ENCODE measurements at places on chromosomes 13 and 19.

DNA sequence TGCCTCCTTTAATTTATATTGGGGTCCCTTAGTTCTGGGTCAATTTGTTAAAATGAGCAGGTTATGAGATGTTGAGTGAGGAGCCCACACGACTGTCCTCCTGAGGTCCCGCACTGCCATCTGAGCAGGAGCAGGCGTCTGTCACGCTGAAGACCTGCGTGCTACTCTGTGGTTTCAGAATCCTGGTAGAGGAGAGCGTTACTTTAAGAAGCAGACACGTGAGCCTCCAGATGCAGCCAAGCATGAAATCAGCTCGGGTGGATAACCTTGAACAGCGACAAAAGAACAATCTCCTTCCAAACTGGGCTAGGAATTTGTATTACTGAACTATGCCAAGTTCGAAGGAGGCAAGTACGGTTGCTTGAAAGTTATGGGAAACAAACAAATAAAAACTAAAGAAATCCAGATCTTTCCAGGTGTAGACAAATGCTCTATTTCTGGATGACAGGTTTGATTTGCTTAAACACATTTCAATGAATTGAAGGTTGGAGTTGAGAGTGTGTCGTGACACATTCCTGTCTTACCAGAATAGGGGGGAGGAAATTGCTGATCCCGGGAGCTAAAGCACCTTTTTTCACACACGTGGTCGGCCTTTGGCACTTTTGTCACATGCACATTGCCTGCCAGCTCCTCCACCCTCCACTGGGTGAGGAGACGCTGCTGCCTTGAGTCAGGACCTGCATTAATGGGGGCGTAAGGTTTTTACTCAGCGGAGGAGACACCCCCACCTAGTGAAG lies 945.5 kb upstream of the SLC10A2 start:
- no peak for DNase-seq

GRCh38 chr19:36775768-36776167 lies 3.2 kb upstream of the ZNF850 start:
- DNase-seq: no peak

DNA sequence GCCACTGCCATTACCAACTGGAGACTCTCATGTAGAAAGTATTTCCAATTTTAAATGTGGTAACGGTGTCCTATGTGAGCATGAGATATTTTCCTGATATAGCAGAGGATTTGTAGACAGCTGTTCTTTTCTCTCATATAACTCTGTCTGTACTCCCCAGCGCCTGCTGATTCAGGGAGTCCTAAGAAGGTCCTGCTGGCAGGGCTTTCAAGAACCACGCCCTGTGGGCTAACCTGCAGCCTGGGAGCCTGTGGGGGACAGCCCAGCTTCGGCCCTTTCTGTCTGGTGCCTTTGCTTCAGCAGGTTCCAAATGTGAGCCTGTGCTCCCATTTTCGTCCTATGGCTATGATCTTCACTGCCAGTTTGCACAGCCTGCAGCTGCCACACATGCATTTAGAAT lies 316.8 kb downstream of the ATP8A2 start:
- no peak for DNase-seq

DNA sequence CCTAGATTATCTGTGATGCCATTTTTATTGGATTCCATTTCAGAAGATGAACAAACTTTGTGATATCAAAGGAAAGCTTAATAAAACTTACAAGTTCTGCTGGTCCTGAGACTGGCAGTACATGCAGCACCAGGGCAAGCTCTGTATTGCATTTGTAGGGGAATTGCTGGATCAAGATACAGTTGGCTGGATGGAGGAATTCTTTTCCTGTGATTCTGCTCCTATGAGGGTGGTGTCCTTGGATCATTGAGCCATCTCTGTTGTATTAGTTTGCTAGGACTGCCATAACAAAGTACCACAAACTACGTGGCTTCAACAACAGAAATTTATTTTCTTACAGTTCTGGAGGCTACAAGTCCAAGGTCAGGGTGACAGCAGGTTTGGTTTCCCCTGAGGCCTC lies 33.9 kb upstream of the CSNK1A1L start:
- DNase-seq: no peak

DNA sequence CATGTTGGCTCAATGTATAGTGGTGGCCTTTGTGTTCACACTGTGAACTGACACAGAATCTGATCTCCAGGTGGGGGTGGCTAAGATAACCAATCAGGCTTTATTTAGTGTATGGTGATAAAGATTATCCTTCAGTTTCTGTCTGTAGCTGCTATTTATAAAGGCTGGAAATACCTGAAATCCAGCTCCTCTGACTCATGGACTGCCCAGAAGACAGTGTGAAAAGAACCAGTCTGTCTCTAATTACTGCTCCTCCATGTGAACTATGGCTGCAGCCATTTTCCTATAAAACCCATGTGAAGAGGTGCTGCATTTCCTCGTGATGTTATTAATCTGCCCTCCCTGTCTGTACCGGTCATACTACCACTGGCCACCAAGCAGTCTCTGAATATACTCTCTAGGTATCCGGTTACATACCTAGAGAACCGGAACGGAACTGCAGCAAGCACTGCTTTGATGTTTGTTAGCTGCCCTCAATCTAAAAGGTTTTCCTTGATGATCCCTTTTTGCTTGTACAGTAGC lies 238.0 kb downstream of the LHFPL6 start:
- no peak for DNase-seq

DNA sequence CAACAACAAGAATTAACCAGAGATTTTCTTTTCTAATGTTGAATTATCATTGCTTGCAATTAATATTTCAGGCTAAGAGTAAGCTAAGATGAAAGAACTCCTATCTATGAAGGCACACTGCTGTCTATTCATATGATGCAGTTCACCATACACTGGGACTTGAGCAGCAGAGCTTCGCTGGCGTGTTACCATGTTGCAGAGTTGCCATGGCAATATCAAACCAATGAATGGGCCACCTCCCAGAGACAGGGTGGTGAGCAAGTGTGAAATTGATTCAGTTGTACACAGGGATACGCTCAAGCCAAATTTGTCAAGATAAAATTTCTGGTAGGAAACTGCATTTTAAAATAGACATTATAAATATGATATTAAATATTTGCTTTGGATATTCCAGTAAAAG lies 69.3 kb upstream of the MYO16 start:
- DNase-seq: no peak

DNA sequence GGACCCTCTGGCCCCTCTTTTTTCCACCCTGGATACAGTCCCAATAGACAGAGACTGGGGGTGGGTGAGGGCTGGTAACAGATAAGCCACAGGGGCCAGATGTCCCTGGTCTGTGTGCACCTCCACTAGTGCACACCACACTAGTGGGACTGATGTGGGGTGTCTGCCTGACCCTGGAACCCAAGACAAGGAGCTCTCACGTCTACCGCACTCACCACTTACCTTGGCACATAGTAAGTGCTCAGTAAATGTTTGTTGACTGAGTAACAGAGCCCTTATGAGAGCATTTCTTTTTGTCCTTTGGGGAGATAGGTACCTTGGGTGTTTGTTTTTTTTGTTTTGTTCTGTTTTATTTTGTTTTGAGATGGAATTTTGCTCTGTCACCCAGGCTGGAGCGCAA lies 23.1 kb upstream of the ZNF414 start:
- DNase-seq: no peak

GRCh38 chr19:24033963-24034342 lies 53.0 kb upstream of the ZNF254 start:
- peak; percentile 71 for DNase-seq

GRCh38 chr19:918481-919198 lies 1.5 kb downstream of the KISS1R start:
- DNase-seq: no peak

DNA sequence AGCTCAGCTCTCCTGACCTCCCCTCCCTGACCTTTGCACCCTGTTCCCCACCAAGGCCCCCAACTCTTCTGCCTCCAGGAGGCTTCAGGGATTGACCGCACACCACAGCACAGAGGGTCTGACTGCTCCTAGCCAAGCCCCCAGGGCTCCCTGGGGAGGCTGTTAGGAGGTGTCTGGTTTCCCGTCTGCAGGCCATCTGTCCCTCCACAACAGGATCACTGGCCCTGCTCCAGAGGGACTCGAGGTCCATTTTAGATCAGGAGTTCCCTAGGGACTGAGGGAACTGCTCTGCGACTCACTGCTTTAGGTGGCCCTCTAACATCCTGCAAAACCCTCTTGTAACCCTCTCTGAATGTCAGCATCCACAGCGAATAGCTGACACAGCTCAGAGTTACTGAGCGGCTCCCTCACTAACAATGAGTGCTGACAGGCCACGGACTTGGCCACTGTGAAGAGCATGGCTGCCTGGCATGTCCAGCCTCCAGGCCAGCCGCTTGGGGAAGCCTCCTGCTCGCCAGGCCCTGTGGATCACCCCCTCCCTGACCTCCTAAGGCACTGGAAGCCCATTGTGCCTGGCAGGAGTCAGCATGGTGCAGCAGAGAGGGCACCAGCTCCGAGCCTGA lies 17.7 kb downstream of the GRIK5 start:
- DNase-seq: no peak

DNA sequence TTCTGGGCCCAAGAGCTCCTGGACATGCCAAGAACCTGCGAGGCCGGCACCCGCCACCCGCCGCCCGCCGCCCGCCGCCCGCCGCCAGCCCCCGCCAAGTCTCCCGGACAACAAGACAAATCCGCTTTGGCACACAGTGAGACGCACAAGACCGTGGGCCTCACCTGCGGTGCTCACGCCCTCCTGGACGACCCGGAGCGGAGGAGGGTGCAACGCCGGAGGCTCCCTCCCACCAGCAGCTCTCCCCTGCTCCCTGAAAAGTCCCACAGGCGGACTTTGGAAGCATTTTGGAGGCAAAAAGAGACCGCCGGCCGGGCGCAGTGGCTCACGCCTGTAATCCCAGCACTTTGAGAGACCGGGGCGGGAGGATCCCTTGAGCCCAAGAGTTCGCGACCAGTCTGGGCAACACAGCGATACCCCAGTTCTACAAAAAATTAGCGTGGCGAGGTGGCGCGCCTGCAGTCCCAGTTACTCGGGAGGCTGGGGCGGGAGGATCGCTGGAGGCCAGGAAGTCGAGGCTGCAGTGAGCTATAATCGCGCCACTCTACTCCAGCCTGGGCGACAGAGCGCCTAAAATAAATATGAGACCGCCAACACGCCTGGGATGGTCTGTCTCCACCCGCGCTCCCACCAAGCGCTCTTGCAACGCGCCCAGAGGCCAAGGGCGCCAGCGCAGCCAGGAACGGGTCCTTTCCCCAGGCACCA lies 783 bp downstream of the RHPN2 start:
- no peak for DNase-seq

GRCh38 chr19:49859682-49860335 lies 7.6 kb downstream of the PNKP start:
- no peak for DNase-seq

GRCh38 chr13:26855071-26855470 lies 94.5 kb upstream of the GPR12 start:
- DNase-seq: no peak

DNA sequence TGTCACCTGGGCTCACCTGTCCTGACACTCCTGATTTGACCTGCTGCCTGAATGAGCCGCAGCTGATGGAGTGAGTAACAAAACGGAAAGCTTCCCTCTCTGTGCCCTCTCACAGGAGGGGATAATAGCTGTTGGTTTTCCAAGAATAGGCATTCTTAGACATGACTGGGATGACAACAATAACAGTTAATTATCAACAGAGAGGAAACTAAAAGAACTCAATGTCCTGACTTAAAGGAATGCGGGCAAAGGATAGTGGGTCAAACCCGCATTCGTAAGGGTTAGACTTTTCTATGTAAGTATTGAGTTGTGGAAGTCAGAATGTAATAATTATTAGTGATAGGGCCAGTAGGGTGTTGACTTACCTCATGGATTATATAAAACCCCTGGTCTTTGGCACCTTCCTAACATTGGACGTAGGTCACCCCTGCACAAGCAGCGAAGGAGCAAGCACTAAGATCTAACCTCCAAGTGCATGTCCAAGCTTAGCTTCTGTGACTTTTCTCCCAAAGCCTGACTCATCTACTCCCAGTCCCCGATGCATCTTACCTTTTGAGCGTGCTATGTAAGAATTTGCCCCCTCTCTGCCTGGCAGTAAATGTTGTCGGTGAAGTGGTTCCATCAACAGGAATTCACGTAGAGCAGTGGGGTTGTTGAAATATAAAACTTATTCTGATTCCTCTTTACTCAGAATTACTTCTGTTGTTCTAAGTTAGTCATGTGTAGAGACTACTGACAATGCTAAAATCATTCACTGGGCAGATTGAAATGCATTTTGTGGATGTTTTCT lies 442.3 kb downstream of the FGF9 start:
- no peak for DNase-seq

DNA sequence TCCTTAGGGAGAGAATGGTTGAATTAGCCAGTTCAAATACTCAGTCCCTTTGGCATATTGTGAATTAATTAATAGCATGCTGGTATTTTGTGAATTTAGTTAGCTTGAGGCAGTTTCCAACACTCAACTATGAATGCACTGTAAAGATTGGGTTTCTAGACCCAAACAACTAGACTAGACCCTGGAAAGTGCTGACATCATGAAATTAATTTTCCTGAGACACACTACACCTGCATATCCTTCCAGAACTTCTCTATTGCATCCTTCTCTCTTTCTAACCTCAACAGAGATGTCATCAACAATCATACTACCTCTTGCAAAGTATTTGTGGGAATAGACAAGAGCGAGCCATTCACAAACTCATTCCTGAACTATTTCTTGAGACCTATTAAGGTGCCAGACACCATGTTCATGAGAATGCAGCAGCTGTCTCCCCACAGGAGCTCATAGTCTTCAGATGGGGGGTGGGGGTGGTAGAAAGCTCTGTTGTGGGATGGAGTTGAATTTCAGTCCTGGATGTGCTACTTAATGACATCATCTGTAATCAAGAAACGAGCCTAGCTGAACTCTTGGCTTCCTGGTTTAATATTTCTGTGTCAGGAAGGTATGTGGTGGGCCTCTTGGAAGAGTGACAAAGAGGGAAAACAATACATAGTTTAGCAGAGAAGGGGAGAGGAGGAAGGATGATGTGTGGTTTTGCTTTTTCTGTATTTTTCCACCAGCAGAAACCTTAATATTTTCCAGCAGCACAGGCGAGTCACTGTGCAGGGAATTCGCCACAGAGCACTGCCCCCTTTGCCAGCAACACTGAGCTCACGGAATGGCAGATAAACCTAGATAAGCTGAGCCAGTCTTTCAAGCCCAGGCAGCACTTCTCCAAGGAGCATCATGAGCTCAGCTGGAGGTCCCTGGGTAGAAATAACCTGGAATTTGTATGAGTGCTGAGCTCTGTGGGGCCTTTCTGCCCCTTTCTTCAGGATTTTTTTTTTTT lies 53.1 kb upstream of the CYSLTR2 start:
- peak; percentile 97 for DNase-seq

- DNase-seq: no peak
These were observed 28.6 kb downstream of the ZNF44 start for GRCh38 chr19:12265921-12266704.

DNA sequence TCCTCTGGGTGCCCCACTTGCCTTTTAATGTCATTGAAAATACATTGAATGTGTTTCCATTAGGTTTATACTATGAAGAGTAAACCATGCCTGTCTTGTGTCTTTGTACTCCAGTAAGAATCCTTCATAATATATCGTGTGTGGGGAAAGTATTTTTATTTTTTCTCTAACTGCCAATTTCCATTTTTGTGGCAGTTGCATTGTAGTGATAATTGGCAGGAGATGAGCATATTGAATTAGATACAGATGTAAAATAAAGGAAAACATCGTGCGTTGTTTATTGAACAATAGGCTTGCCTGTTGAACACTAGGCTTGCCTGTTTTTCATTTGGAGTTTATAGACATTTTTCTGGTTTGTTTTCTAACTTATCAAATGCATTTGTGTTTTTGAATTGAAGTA lies 218.8 kb downstream of the NBEA start:
- no peak for DNase-seq

GRCh38 chr19:677601-678436 lies 1.6 kb downstream of the FSTL3 start:
- DNase-seq: peak; percentile 44

- DNase-seq: no peak
These were observed 11.8 kb downstream of the SH3GL1 start for GRCh38 chr19:4388337-4389063.

GRCh38 chr19:43555185-43555770 lies 20.0 kb downstream of the XRCC1 start:
- peak; percentile 71 for DNase-seq

Data from fibroblast of lung (primary cell).